Stimulated activated CD4-positive, alpha-beta T cell treated with anti-CD3 and anti-CD28 coated beads, TNF-alpha, amount 100 ng/mL, for 48 hours (primary cell): ENCODE measurements at places on chromosomes 11 and 22.

GRCh38 chr22:27124351-27124966 lies 467.1 kb downstream of the MIAT start:
- no peak for DNase-seq

DNA sequence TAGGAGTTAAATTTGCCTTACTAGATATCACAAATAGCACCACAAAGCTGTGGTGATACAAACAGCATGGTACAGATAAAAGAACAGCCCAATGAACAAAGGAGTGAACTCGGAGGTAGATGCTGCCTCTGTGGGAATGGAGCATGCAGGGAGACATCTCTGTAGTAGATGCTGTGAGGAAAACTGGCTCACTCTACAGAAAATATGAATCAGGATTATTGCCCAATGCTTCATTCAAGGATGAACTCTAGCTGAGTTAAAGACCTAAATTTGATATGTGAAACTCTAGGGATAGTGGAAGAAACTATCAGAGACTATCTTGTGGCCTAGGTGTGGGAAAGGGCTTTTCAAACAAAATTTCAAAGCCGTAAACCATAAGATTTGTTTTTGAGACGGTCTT lies 15.3 kb upstream of the CAPN5 start:
- DNase-seq, result no peak

- DNase-seq, result no peak
These were observed 9.1 kb downstream of the MICAL2 start for GRCh38 chr11:12119502-12119901.

- no peak for DNase-seq
These were observed 173.4 kb downstream of the NCAM1 start for GRCh38 chr11:113134626-113135025.

- DNase-seq, result no peak
These were observed 6.0 kb upstream of the ACER3 start for GRCh38 chr11:76854709-76855108.

GRCh38 chr22:24875862-24876506 lies 70.0 kb downstream of the SGSM1 start:
- no peak for DNase-seq

DNA sequence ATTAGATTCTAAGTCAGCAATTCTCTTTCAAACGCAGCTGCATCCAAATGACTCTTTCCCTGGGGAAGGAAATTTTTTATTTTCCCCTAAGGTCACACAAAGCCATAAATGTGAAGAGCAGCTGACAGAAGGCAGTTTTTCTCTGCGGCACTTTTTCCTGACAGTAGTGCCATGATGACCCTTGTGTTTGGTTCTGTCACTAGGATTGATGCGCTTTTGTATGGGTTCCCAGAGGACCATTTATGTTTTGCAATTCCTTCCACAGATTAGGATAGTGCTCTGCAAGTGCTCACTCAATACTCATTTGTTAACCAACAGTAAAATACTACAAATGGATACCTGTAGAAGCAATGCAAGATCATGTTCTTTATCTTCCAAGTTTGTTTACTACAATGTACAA lies 359.6 kb upstream of the CTSC start:
- no peak for DNase-seq

- no peak for DNase-seq
These were observed 209.5 kb downstream of the NTM start for GRCh38 chr11:131579932-131580387.

DNA sequence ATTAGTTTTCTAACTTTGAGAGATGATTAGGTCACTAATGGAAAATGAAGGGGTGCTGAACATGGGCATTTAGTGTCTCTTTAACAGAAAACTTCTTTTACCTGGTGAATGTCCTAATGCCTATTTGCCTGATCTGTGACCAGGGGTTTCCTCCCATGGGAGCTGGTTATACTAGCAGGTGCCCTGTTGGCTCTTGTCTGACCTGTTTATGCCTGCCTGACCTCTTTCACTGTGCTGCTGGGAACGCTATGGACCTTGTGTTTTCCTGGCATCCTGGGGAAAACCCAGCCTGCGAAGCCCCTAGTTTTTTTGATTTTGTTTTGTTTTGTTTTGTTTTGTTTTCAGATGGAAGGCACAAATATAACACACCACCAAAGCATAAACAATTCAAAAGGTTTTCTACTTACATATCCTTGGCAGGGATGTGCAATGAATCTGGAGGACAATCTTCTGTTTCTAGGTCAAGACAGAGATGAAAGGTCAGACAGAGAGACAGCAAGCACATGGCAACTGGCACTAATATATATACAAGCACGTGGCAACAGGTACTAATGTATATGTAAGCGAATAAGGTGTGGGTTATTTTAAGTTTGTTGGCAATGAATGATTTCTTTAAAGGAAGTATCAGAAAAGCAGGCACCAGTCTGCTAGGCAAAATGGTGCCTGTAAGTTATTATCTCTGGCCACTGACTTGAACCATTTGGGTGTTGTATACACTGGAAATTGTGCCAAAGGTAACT lies 390.2 kb downstream of the LUZP2 start:
- no peak for DNase-seq

DNA sequence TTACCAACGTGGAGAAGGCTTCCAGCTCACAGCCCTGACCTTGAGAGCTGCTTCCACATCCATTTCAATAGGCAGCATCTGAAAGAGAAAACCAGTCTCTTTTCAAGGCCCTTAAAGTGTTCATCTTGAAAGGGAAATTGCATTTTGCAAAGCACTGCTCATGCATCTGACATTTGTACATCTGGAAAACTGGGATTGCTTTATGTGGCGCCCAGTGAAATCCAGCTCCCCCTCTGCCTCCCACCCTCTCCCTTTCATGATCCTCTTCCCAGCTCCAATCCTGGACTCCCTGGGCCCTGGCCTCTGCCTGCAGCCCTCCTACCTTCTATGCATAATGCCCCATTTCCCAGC lies 17.4 kb downstream of the TP53AIP1 start:
- no peak for DNase-seq

- DNase-seq, result no peak
These were observed 650.8 kb upstream of the KIRREL3 start for GRCh38 chr11:127651175-127651887.

DNA sequence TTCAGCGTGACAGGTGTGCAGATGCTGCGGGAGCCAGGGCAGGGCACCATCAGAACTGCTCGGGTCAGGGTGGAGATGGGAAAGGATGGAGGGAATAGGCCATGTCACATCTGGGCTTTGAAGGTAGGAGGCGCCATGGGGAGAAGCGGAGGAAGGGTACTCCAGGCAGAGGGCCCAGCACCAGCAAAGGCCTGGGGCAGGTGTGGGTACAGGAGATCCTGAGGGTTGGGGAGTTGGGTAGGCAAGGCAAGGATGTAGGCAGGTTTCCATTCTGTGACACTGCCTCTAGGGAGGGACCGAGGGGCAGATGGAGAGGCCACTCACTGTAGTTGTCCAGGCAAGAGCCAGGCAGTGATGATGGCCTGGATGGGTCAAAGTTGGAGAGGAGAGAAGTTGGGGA lies 8.5 kb downstream of the EMID1 start:
- no peak for DNase-seq

- no peak for DNase-seq
These were observed 486.9 kb downstream of the MIAT start for GRCh38 chr22:27144321-27144720.

- no peak for DNase-seq
These were observed 2.4 kb upstream of the TTC36 start for GRCh38 chr11:118524757-118525470.

GRCh38 chr11:23370580-23371275 lies 510.5 kb upstream of the CCDC179 start:
- no peak for DNase-seq

DNA sequence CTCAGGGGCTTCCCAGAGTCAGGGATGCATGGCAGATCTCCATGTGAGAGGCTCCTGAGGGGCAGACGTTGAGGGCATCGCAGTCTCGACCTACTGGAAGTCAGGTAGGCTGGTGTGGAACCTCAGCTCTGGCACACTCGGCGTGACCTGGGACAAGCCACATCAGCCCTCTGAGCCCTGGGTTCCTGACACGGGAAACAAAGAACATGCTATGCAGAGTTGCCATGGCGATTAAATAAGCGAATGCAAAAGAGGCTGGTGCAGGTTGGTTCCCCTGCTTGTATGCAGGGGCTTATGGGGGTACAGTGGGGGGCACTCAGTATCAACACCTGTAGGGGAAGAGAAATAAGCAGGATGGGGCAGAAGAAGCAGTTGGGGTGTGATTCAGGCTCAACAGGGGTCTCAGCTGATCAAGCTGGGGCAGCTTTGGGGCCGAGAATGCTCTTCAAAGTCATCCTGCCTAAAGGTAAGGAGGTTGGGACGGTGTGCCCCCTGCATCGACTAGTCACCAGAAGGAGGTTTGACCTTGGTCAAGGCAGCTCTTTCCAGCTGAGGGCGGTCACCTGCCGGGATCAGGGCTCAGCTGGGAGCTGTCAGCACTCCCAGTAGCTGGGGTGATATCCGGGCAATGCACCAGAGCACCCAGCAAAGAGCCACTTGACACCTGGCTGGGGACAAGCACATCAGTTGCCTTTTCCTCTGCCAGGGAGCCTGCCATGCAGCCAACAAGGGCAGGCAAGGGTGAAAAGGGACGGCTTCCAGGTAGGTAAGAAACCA lies 442.7 kb downstream of the MIAT start:
- no peak for DNase-seq

GRCh38 chr11:33907421-33907820 lies 15.5 kb upstream of the LMO2 start:
- no peak for DNase-seq
